ENCODE measurements at places on chromosomes 3 and 15.

DNA sequence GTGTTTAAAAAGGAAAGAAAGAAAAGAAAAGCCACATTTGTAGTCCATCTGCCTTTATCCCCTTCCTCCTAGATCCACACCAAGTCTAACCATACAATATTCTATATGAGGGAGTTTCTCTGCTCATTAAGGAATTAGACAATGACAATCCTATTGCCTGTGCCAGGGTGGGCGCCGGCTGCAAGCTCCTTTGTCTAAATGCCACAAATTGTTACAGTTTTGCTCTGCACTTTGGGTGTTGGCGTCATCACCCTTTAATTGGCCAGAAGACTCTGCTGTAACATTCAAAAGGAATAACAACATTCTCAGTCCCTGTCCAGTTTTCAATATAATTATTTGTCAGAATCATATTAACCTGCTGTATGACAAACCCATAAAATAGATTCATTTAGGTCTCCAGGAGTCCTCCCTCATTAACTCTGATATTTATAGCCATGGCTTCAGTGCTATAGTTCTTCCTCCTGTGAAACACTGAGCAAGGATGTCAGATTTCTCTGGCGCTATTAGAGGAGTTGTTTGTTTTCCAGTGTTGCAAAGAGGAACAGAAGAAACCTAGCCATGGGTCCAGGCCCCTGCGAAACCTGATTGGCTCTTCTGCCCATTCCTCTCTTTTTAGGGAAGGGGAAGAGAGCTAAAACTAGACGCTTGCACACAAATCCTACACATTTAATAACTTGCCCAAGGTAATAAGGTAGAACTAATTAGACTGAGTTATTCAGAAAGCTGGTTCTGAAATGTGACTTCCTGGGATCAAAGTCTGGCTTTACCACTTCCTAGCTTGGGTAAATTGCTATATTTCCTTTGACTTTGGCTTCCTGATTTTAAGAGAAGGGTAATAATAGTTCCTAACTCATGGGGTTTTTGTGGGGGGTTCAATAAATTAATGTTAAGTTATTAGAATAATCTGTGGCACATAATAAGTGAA, 112.4 kb downstream of the CD47 start:
- no peak for DNase-seq

DNA sequence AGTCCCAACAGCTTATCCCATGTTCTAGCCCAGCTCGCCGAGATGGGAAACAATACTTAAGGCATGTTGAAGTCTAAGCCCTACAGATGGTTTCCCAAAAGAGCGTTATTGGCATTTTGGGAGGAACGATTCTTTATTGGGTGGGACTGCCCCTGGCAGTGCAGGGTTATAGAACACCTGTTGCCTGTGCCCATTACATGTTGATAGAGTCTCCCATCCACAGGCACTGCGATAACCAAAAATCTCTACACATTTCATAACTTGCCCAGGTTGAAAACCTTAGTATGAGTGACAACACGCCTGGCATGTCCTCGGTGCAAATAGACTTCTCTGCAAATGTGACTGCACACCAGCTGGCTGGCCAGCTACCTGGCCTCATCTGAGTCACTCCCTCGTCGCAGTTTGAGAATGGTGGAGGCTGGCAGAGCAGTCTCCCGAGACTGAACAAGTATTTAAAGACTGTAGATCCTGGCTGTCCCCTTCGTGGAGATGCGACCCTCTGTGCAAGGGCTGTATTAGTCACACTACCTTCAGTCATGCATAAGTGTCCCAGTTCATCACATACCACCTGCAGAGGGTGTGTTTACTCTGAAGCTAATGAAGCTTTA, 18.7 kb downstream of the ZNF80 start:
- DNase-seq: no peak

GRCh38 chr15:51270706-51271105, 67.7 kb downstream of the CYP19A1 start:
- no peak for DNase-seq

- DNase-seq: no peak
Observed at GRCh38 chr15:68213991-68214837, 9.1 kb upstream of the CALML4 start.

GRCh38 chr15:41979493-41980266, 7.3 kb upstream of the EHD4 start:
- DNase-seq: no peak
